ENCODE measurements at places on chromosomes 3 and 15.

- DNase-seq: no peak
These were observed 172.7 kb upstream of the TRIM42 start for GRCh38 chr3:140505213-140505612.

GRCh38 chr3:36403661-36404060 is 23.4 kb downstream of the STAC start:
- no peak for DNase-seq

DNA sequence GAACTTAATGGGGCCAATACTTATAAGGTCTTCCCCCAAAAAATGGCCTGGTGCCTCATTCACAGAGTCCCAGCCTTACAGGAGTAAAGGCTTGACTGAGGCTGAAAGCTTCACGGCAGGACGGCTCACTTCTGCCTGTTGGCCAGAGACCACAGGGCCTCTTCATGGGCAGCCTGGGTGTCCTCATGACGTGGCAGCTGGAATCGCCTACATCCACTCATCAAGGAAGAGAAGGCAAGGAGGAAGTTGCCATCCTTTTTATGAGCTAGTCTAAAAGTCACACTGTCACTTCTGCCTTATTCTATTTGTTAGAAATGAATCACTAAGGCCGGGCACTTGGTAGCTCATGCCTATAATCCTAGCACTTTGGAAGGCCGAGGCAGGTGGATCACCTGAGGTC is 89.3 kb upstream of the DGKG start:
- DNase-seq: no peak

DNA sequence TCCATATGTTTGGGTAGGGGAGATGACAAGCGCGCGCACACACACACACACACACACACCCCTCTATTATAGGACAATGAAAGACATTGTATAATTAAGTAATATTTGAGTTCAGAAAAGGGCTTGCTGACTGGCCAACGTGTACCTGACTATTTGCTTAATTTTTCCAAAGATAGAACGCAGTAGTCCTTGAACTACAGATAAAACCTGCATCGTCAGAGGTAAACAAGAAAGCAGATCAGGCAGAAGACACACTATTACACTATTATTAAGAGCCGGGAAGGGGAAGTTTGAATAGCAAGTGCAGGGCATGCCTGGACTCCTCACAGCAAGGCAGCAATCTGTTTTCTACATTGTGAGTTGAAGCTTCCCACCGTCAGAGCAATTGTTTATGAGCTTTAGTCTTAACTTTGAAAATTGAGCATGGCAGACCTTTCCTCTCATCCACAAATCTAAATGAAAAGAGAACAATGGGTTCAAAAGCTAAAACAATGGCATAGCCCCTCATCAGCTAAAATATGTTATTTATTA is 427.7 kb downstream of the GABRG3 start:
- DNase-seq: no peak

DNA sequence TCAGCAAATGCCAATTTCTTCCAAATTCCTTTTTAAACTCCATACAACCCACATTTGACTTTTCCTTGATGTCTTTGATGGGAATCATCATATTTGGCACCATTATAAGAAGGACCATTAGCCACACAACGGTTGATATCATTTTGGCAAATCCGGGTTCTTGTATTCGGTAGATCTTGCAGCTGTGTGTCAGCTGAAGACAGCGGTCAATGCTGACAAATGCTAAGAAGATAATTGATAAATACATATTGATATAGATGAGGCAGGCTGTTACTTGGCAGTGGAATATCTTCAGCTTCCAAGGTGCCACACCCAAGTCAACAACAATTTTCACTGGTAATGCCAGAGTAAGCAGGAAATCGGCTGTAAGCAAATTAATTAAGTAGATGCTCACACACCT is 4.2 kb downstream of the GPR171 start:
- DNase-seq: no peak

- DNase-seq: no peak
These were observed 1.9 kb downstream of the DMXL2 start for GRCh38 chr15:51620641-51621040.

DNA sequence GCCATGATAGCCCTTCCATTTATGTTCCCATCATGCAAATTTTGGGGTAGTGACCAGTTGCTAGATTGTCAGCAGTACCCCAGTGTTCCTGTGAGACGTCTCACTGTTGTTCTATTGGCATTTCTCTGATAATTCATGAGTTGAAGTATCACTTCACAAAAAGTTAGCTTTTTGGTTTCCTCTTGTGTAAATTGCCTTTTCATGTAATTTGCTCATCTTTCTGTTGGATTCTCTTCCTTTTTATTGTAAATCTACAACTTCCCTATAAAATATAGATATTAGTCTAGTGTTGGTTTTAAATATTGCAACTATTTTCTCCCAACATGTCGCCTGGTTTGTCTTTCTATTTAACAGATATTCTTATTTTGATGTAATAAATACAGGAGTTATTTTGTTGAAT is 7.5 kb upstream of the A4GNT start:
- no peak for DNase-seq

- no peak for DNase-seq
These were observed 16.7 kb downstream of the TPRG1 start for GRCh38 chr3:189188466-189188865.

DNA sequence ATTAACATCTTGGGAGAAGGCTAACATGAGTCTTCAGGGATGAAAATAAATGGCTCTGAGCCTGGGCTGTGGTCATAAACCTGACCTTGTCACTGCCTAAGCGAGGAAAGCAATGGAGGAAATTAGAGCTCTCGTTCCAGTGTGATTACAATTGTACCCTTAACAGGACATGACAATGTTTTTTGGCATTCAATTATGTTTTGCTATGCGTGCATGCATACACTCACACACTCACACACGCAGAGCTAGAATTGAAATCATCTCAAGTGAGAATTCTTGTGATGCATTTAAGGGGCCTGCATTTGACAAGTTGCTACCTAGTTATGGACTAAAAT is 24.1 kb downstream of the ZNF80 start:
- peak; percentile 10 for DNase-seq

GRCh38 chr3:11651900-11652299 is 8.2 kb upstream of the VGLL4 start:
- no peak for DNase-seq

- no peak for DNase-seq
These were observed 651.6 kb downstream of the NTRK3 start for GRCh38 chr15:87604857-87605446.

GRCh38 chr3:72361990-72362389 is 486.3 kb downstream of the SHQ1 start:
- no peak for DNase-seq

DNA sequence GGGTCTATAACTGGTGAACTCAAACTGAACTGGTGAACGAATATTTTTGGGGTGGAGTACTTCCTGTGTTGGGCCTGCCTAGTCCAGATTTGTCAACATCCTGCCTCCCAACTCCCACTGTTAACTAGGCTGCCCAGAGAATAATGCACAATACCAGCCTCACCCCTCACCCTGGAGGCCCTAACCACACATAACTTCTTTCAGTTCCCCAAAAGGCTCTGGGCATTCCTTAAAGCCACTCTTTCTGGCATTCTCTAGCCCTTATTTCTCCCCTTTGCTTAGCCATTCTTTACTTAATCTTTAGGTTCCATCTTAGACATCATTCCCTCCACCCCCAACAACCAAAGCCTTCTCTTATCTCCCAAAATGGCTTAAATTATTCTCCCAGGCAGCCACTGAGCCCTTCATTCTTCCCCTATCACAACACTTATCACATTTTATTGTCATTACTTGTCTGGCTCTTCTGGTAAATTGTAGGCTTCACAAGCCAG is 9.1 kb upstream of the SEC11A start:
- DNase-seq: no peak

DNA sequence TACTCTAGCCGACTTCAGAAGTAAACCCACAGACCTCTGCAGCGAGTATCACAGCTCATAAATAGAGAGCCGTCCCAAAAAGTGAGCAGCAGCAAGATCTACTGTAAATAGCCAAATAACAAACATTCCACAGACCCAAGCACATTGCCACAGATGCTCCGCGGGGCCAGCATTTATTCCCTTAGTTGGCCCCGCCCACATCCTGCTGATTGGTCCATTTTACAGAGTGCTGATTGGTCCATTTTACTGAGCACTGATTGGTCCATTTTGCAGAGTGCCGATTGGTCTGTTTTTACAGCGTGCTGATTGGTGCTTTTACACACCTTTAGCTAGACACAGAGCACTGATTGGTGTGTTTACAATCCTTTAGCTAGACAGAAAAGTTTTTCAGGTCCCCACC is 17.3 kb upstream of the GABRB3 start:
- DNase-seq: no peak

GRCh38 chr3:159600291-159600690 is 388.3 kb upstream of the IL12A start:
- no peak for DNase-seq

DNA sequence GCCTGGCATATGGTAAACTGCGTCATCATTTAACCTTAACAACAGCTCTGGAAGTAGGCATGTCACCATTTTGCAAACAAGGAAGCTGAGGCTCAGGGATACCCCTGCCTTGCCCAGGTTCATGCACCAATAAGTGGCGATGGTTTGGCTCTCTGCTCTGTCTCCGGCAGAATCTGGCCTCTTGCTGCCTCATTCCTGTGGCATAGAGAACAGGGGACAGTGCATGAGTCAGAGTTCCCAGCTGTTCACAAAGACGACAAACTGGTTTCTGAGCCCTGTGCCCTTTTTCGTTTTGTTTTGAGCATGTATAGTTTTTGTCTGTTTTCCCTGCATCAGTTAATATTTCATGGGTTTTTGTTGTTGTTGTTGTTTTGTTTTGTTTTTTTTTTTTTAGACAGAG is 236.8 kb downstream of the OPA1 start:
- DNase-seq: no peak

GRCh38 chr15:52208306-52208946 is 17.2 kb upstream of the GNB5 start:
- DNase-seq: no peak

DNA sequence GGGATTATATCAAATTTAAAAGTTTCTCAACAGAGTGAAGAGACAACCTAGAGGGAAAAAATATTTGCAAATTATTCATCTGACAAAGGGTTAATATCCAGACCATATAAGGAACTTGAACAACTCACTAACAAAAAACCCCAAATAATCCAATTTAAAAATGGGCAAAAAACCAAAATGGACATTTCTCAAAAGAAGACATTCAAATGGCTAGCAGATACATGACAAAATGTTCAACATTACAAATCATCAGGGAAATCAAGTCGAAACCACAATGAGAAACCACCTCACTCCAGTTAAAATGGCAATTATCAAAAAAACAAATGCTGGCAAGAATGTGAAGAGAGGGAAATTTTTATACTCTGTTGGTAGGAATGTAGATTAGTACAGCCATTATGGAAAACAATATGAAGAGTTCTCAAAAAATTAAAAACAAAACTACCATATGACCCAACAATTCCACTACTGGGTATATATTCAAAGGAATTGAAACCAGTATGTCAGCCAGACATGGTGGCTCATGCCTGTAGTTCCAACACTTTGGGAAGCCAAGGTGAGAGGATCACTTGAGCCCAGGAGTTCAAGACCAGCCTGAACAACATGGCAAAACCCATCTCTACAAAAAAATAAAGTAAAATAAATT is 88.5 kb downstream of the CSNK1G1 start:
- DNase-seq: no peak

GRCh38 chr15:84817466-84818081 is 418 bp downstream of the ALPK3 start:
- no peak for DNase-seq

GRCh38 chr3:15778332-15778858 is 19.4 kb downstream of the ANKRD28 start:
- DNase-seq: no peak

DNA sequence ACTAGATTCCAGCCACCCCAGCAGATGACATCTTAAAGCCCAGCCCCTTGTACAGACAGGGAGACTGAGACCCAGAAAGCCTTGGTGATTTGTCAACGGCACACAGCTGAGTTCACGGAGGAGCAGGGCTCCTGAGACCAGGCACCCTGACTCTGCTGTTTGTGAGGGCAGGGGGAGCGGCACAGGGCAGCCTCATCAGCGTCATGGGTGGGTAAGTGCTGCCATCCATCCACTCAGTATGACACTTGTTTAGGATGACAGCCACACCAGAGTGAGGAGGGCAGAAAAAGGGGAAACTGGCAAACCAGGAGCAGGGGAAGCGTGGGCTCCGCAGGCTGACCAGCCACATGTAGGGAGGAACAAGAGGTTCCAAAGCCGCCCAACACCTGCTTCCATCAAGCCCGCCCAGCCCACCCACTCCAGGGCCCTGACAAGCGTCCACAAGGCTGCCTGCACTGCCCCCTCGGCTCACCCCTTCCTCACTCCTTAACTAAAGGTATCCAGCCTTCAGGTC is 19.9 kb downstream of the RBPMS2 start:
- no peak for DNase-seq

DNA sequence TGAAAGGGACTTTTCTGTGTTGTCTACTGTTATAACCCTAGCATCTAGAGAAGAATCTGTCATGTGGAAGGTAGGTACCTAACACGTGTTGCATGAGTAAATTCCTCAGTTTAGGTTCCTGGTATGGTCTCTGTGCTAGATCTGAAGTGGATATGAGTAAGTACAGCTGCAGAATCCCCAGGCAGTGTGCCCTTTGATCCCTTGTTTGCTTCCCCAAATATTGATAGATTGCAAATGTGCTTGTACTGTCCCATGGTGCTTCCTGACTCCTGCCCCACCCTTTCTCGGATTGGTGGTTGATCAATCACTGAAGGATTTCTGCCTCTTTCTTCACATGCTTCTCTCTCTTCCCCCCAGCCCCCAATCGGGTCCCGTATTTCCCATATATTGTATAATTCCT is 450.4 kb downstream of the UNC13C start:
- DNase-seq: no peak

- no peak for DNase-seq
These were observed 680.6 kb downstream of the EPHA3 start for GRCh38 chr3:89787979-89788378.

DNA sequence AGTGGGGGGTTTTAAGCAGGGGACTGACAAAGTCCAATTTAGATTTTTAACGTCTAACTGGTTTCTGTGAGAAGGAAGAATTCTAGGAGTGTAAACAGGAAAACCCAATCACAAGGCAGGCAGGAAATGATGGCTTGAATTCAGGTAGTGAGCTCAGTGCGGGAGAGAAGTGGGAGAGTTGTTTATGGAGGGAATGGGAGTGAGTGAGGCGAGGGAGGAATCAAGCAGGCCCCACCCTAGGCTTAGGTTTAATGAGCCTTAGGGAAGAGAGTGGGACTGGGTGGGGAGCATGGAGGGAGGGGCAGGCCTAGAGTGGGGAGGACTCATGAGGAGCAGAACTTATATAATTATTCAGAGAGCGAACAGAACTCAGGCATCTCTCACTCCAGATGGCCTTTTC is 17.9 kb downstream of the VIPR1 start:
- DNase-seq: no peak

DNA sequence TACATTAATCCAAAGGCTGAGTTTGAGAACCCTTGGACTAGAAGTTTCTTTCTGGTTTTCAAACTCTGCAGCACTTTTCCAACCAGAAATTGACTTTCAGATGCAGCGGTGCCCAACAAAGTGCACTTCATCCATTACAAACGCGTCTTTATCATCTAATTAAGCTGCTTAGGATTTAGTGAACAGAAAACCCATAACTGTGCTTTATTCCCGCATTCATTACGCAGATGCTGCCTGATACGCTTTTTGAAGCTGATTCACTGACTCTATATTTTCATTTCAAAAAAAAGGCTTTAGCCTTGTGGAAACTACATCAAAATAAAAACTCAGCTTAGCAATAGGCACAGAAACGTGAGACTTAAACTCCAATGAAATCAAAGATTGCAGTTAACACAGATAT is 69.8 kb upstream of the CTXND1 start:
- no peak for DNase-seq

GRCh38 chr3:158532099-158532734 is 38.8 kb upstream of the MLF1 start:
- DNase-seq: peak; percentile 24

Measured in spinal cord (tissue), 10 donors.